ENCODE measurements at places on chromosomes 7 and 10.
A peak's percentile ranks its signal among the peaks of the same experiment; 100 is the strongest.

GRCh38 chr7:130131964-130132875 is 61.9 kb downstream of the KLHDC10 start:
- ATAC-seq = no peak

DNA sequence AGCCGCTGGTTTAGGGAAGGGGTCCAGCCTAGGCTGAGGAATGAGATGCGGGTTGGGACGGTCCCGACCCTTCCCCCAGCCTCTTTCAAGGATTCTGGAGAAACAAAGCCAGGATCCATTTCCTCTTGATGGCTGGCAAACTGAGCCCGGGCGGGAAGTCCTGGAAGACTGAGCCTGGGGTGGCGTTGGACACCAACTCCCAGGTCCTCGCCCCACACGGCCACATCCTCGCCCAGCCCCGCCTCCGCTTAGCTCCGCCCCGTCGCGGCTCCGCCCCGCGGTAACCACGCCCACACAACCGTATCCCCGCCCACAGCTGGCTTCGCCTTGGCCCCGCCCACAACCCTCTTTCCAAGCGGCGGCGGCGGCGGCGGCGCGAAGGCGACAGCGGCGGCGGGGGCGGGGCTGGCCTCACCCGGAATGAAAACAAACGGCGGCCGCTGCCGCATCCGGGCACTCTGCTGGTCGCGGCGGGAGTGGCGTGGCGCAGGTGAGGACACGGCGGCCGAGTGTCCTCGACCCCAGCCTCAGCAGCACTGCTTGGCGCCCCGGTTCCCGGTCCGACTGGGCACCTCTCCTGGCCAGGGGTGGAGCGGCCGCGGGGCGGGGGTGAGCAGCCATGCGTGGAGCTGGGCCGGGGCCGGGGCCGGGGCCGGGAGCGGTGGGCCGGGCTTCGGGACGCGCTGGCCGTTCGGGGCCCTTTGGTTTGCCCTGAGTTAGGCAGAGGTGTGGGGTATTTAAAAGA is at the start of gene NUB1:
TSS of gene NUB1 (plus strand) at position 456 of the 745 bp plus-strand sequence. CDS start 3,538 bp downstream, outside the sequence.
- peak; percentile 93 for ATAC-seq

DNA sequence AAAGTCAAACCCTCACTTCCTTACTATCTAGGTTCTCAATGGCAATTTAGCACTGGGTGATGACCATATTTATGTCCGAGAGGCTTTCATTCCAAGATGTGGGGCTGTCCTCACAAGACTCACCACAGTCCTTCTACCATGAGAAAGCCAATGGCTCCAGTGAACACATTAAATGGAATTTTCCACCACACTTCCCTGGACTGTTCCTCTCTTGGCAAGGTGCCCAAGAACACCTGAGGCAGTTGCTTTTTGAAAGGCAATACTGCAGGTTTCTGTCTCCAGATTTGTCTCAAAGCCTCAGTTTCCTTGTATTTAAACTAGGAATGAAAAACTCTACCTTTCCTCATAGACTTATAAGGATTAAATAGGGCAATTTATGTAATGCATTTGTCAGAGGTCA is 24.2 kb downstream of the AFAP1L2 start:
- ATAC-seq = no peak

DNA sequence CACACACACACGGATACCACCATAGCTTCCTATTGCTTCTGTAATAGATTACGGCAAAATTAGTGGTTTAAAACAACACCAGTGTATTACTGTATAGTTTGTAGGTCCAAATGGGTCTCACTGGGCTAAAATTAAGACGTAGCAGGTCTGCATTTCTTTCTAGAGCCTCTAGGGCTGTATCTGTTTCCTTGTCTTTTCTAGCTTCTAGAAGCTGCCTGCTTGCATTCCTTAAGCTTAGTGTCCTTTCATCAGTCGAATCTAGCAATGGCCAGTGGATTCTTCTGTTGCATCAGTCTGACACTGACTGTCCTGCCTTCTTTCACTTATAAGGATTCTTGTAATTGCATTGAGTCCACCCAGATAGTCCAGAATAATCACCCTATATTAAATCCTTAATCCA is 882.3 kb downstream of the PCDH15 start:
- no peak for ATAC-seq

- no peak for ATAC-seq
Observed at GRCh38 chr7:123191132-123191531, 8.6 kb downstream of the SLC13A1 start.

DNA sequence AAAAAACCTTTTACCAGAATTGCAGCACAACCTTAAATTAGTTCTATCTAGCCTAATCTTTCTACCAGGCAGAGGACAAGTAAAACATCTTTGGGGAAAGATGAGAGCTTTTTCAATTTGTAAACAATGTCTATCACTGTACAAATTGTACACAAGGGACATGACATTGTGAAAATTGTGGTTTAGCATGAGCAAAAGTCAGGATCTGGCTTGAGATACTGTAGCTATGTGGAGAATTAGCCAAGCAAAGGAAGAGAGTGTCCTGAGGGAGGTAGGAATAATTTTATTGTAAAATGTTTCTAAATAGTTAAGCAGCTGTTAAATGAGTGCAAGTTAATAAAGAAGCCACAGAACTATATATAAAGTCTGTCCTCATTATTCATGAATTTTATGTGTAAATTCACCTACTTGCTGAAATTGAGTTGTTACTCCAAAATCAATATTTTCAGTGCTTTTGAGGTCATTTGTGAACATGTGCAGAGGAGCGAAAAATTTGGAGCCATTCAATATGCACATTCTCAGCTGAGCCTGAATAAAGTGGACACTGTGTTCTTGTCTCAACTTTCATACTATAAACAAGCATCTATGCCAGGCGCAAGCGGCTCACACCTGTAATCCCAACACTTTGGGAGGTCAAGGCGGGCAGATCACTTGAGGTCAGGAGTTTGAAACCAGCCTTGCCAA is 42.8 kb upstream of the POM121L12 start:
- ATAC-seq = no peak

DNA sequence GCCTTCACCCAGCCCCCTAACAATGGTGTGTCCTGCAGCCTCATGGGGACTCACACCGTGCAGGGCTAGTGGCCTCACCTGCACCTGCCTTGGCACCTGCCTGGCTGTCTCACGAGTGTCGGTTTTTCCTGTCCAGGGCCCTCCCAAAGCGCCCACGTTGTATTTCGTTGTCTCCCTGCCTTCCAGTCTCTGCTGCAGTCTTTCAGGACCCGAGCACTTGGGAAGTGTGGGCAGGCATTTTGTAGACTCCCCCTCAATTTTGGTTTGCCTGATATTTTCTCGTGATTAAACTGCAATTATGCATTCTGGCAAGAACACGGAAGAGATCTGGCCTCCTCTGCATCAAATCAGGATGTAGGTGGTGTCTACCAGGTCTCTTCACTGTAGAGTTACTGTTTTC is 17.9 kb downstream of the BNIP3 start:
- no peak for ATAC-seq

DNA sequence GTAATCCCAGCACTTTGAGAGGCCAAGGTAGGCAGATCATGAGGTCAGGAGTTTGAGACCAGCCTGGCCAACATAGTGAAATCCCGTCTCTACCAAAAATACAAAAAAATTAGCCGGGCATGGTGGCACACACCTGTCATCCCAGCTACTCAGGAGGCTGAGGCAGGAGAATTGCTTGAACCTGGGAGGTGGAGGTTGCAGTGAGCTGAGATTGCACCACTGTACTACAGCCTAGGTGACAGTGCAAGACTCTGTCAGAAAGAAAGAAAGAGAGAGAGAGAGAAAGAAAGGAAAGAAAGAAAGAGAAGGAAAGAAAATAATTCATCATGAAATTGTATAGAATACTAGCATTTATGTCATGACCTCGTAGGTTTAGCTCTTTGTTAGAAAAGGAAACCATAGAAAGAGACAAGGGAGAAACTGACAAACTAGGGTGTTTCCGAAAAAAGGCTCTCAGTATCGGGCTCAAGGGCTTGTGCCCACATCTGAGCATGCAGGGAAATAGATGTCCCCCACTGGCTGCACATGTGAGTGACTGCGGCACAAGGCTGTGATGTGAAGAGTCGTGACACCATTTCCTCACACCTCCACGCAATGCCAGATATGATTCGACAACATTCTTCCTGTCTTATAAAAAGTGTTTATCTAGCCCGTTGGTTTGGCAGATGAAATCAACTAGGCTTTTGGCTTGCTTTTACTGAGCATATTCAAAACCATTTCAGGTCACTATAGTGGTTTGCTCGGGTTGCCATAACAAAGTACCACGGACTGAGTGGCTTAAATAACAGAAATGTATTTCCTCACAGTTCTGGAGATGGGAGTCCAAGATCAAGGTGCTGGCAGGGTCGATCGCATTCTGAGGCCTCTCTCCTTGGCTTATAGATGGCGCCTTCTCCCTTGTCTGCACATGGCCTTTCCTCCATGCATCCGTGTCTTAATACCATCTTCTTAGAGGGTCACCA is 2.0 kb downstream of the SRGN start:
- no peak for ATAC-seq

DNA sequence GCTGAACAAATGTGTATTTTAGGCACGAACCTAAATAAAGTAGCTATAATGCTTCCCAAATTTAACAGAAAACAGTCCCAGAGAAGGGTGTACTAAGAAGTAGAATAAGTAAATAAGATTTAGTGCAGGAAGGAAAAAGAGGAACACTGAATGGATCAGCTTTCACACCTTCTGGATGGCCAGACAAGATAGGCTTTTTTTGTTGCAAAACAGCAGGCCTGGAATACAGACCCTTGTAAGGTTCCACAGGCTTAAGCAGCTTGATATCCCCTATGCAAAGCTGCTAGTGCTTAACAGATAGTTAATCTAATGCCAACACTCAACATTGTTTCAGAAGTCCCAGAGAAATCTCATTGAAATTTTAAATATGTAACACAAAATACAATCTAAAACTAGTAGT is 328.1 kb upstream of the STEAP1 start:
- no peak for ATAC-seq

- peak; percentile 97 for ATAC-seq
Observed at GRCh38 chr10:28984431-28984830, 304.4 kb upstream of the LYZL1 start.

GRCh38 chr7:152759949-152760853 is 649 bp downstream of the ACTR3B start:
- peak; percentile 76 for ATAC-seq

DNA sequence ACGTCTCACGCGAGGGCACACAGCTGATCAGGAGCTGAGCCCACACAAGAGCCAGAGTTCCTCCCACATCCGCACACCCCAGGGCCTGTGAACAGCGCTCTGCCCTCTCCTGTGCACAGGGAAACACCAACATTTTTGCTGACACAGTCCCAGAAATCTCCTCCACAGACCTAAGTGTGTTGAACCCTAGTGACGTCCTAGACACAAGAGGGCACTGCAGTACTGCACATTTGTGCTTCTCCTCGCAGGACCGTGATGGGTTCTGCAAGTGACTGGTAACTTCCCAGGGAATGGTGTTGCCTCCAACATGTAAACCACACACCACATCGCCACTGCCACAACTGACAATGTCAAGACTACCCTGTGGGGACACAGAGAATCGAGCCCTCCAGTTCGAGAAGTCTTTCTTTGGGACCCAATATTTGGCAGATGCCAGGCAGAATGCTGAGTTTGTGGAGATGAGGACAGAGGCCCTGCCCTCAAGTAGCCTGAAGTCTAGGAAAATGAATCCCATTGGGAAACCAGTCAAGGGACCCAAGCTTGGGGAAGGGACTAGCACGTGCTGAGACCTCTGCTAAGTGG is 170.3 kb downstream of the PAXIP1 start:
- ATAC-seq = no peak

DNA sequence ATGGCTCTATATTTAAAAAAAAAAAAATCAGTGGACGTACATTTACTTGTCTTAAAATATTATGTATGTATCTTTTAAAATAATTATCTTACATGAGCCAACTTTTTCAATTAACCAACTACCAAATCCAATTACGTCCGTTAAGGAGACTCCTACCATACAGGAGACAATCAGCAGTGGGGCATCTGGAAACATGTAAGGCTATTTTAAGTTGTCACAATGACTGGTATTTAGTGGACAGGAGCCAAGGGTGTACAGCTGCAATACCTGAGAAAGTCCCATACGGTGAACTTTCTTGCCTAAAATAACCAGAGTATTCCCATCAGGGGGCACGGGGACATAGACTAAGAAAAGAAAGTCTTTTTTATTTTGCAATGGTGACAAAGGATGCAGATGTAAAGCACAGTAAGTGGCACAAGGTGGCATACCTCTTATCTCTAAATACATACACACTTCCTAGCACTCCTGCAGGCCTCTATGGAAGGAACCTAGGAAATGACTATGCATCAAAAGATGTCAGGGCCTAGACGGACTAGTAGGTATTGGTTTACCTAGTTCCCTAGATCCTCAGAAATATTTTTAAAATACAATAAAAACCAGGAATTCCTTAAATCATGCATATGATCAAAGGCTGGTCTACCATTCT is 16.0 kb upstream of the TLL2 start:
- peak; percentile 20 for ATAC-seq

- no peak for ATAC-seq
Observed at GRCh38 chr7:19984231-19984632, 210.8 kb upstream of the TMEM196 start.

GRCh38 chr10:24034571-24034970 is 174.4 kb upstream of the KIAA1217 start:
- no peak for ATAC-seq

GRCh38 chr10:117075064-117075463 is 63.0 kb downstream of the VAX1 start:
- ATAC-seq = peak; percentile 39

GRCh38 chr7:107164092-107164491 is 4.7 kb upstream of the HBP1 start:
- ATAC-seq = no peak

DNA sequence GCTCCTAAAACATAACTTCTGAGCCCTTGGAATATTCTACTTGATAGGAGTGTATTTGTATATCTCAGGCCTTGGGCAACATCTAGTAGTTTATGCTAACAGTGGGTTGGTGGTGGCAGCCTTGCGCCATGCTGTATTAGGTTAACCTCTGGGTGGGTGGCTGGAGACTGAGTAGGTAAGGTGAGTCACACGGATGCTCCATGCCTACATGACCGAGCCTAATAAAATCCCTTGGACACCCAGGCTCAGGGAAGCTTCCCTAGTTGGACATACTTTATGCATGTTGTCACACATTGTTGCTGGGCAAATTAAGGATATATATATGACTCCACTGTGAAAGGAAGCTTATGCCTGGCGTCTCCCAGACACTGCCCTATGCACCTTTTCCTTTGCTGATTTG is 6.0 kb upstream of the DAGLB start:
- ATAC-seq = peak; percentile 86

DNA sequence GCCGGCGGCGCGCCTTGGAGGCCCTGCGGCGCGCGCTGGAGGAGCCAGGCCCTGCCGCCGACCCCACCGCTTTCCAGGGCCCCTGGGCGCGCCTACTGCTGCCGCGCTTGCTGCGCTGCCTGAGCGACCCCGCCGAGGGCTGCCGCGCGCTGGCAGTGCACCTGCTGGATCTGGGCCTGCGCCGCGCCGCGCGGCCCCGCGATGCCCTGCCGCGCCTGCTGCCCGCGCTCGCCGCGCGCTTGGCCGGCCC is 280 bp downstream of the DNAAF5 start:
- no peak for ATAC-seq

- no peak for ATAC-seq
Observed at GRCh38 chr10:74330646-74331045, 179.6 kb downstream of the ADK start.

DNA sequence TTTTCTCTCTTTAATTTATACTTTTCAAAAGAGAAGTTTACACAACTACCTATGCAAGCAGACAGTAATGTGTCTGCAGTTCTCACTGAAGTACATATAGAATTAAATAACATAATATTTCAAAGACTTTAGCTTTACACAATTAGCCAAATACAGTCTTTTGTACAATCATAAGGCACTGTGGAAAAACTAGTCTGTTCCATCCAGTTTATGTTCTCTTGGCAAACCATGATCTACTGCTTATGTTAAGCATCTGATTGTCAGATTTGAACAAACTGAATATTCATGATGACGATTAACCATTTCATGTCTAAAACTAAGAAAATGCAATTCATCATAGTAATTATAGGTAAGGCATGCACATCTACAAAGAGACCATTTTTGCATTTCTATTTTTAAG is 842 bp downstream of the SEMA3A start:
- ATAC-seq = peak; percentile 5

Measured in SK-N-SH treated with all-trans-retinoic acid at 6 μM for 48 hours (cell line).